ENCODE measurements at places on chromosomes 11 and 22.

DNA sequence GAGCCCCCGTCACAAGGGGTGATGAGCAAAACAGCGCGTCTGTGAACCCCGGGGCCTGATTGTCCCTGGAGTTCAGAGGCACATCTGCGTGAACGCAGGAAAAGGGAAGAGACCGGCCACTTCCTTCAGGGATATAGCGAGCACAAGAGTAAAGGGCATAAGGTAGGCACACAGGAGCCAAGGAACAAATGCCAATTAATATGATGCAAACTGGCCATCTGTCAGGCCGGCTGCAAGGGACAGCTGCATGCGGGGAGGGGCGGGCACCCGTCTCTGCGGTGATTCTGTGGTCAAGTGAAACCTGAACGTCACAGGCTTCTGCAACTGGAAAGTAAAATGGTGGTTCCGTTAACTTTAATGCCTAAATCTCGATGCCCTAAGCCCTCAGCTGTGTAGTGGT lies 64.7 kb downstream of the TRIM29 start:
- DNase-seq: no peak

GRCh38 chr11:34084637-34085036 lies 20.8 kb upstream of the NAT10 start:
- no peak for DNase-seq

DNA sequence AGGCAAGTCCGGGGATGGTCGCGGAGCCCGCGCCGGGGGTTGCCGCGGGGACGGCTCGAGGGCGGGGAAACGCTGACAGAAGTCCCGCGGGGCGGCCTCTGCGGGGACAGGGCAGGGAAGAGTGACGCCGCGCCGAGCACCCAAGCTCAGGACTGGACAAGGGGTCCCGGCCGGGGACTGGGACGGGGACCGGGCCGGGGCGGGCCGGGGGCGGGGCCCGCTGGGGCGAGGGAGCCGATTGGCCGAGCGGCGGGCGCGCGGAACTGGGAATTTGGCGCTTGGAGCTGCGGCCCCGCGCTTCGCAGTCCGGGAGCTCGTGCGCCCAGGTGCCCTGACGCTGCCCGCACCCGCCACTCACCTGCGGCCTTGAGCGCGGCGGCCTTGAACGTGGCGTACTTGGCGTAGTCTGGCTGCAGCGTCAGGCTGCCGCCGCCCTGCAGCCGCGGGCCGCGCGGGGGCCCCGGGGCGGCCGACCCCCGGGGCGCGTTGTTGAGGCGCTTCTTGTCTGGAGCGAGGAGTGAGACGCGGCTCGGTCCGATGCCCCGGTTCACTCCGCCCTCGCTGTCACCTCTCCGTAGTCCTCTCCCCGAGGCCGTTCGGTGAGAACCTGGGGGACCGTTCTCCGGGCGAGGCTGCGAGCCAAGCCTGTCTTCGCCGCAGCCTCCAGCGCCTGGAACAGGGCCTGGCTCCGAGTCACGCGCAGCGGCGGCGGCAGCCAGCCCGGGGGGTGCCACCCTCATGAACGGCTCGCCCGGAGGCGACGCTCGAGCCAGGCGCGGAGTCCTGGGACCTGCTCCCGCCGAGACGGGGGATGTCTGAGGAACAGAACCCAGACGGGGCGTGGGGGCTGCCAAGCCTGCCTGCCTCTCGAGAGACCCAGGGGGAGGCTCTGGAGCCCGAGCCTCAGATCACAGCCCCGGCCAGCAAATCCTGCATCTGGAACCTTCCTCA lies 4.5 kb downstream of the SHISA8 start:
- DNase-seq: peak; percentile 15

DNA sequence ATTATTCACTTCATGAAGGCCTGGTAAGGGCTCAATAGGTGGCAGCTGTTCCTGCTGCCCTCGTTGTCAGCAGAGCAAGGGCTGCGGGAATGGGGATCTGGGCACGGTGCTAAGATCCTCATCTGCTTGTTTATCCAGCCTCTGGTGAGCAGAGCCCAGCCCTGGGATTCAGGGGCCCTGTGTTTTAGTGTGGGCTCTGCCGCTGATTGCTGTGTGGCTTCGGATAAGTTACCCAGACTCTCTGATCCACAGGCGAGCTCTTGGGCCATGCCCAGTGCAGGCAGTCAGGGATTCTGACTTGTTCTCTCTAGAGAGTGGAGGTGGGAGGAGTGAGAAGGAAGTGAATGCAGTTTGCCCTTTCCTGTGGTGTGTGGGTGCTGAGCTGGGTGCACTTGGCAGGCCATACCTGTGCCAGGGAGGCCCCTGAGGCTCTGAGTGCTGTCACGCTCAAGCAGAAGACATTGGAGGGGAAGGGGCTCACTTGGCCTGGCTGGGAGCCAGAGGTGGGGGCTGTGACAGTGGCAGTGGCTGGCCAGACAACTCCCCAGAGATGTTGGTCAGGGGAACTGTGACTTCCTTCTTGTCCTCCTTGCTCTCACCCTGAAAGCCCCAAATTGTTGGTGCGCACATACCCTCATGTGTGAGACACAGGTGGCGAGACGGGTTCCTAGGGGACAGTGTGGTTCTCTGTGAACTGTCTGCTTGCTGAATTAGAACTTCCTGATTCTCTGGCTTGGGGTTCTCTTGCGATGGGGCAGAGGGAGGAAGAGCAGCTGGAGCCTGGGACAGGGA lies 43.7 kb downstream of the CD82 start:
- DNase-seq: no peak

Data from fibroblast of mammary gland (primary cell).